ENCODE measurements at places on chromosomes 12 and 14. TPM values are rescaled to one million over a fixed set of nuclear protein-coding genes. Genes with fewer than 3 reads are reported as not detected.
A peak's percentile ranks its signal among the peaks of the same experiment; 100 is the strongest.

DNA sequence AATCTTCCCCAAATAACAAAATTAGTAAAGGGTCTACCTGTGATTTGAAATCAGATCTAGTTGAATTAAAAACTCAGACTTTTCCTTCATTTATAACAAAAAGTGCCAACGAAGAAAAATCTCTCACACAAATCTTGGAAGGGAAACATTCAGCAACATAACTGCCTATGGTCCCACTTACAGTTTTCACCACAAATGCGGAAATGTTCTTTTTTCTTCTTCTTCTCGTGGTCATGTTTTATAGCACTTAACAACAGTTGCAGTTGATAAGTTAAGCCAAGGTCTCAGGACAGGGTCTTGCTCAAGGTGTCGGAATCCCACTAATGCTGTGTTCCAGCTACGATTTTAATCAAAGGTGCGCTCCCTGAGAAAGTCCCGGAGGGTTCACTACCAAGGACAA, 10.1 kb downstream of the RNASE6 start:
- DNase-seq = no peak

GRCh38 chr14:74402401-74403251, 23.4 kb downstream of the SYNDIG1L start:
- no peak for DNase-seq

DNA sequence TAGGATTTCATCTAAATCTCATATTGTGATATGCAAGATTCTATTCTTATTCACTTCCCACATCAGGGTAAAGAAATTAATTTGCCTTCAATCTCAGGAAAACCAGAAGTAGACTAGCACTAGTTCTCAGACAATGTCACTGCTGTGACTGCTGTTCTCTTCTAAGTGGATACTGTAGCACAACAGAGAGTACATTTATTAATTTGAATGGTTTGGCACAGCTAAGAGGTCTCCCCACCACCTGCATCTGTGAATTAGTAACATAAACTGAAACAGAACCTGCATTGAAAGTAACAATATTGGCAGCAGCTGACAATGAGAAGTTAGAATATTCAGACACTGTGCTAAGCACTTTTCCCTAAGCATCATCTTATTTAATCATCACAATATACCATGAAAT, 253.1 kb downstream of the PDZRN4 start:
- DNase-seq = no peak

- DNase-seq = peak; percentile 66
Measured at GRCh38 chr12:93990832-93991803, 157.3 kb upstream of the PLXNC1 start.

- no peak for DNase-seq
Measured at GRCh38 chr12:75728826-75729225, 217.4 kb upstream of the KRR1 start.

Gene DHRS4L2
- 36.1 TPM for polyA plus RNA-seq

- DNase-seq = peak; percentile 88
Measured at GRCh38 chr12:132622437-132623071, 4.0 kb downstream of the P2RX2 start.

Gene RHEBL1
- 2.1 TPM for polyA plus RNA-seq

GRCh38 chr12:109967383-109968031, 28.7 kb downstream of the GIT2 start:
- DNase-seq = no peak

Gene SLC5A8
- 36.5 TPM for polyA plus RNA-seq

DNA sequence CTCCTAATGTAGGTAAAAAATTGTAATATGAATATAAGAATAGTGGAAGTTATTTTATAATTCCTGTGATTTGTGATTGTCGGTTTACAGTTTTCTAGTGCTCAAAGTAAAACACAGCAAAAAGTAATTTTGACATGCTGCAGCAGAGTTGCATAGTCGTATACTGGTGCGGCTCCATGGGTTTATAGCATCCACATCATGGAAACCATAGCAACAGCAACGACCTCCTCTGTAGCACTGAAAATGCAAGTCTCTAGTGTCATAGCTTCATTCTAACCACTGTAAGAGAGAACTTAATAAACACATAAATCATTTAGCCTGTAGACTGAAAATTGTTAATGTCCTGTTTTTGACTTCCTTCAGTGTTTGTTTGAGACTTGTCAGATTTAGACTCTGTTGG, 574.3 kb downstream of the KCNH5 start:
- no peak for DNase-seq

- no peak for DNase-seq
Measured at GRCh38 chr12:115857923-115858322, 419.6 kb downstream of the MED13L start.

Data from renal pelvis (tissue), 12 donors.